Effector memory CD8-positive, alpha-beta T cell (primary cell): ENCODE measurements at places on chromosomes 4 and X.

GRCh38 chrX:101676571-101676970 is 16.9 kb upstream of the ARMCX2 start:
- no peak overlapping the region for H3K27ac ChIP-seq
- H3K4me3 ChIP-seq: no peak overlapping the region
- H3K27me3 ChIP-seq: peaks cover 17% of the 10 kb centered on the region
- no peaks in the 10 kb centered on the region for H3K4me1 ChIP-seq

DNA sequence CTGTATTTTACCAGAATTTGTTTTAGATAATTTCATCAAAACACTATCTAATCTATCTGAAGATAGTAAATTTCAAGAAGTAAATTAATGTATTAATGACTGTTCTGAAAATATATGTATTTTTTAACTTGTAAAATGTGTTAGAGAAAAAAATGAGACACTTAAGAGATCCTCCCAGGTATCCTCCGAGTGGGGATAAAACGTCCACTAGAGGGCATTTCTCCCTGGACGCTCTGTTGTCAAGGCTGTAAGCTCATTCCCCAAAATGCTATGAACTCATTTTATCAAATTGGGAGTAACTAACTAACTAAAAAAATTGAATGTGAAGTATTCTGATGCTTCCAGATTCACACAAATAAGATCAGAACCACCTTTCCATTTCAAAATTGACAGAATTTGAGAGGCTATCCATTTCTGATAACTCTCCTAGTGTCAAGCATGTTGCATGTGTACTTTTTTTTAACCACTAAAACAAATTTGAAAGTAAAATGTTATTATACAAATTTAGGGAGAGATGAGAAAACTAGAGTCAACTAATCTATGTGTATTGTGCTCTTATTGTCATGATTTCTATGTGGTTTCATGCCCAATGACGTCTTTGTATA is 337.3 kb upstream of the HS3ST1 start:
- H3K27ac ChIP-seq: no peak overlapping the region
- no peak overlapping the region for H3K4me3 ChIP-seq
- H3K4me1 ChIP-seq: no peaks in the 10 kb centered on the region
- no peaks in the 10 kb centered on the region for H3K27me3 ChIP-seq

DNA sequence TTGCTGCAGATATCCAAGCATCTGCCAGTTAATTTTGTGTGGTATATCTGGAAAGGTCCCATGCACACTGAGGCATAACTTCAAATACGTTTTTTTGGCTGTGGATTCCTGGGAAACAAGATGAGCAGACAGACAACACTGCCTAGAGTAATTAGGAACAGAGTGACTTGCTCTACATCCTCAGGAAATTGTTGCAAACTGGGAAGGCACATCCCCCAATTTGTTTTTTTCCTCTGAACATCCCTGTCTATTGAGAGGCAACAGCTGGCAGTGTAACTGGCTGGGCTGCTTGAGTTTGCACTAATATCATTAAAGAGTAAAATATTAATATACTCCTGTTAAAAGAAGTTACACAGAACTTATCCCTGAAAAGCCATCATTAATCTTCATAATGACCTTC is 207.7 kb upstream of the SLIT2 start:
- no peak for DNase-seq
- H3K27ac ChIP-seq: no peak overlapping the region
- no peak overlapping the region for H3K4me3 ChIP-seq
- no peaks in the 10 kb centered on the region for H3K36me3 ChIP-seq
- no peaks in the 10 kb centered on the region for H3K4me1 ChIP-seq

DNA sequence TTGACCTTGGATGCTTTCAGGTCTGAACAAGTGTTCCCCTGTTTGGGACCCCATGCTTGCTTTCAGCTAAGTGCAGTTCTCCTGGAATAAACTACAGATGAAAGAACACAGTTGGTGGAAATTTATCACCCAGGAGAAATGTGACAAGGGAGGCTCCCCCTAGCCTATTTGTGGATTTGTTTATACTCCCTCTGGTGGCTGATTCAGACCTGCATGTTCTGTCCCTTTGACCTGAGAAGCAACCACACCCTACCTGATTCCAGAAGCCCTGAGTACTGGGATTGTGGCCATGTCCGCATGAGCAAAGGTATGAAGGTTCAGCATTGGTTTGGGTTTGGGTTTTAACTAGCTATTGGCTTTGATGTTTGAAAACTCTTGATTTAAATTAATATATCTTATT is 440.9 kb downstream of the MID1IP1 start:
- no peaks in the 10 kb centered on the region for H3K36me3 ChIP-seq
- no peak for DNase-seq
- peaks cover 7% of the 10 kb centered on the region for H3K27me3 ChIP-seq

DNA sequence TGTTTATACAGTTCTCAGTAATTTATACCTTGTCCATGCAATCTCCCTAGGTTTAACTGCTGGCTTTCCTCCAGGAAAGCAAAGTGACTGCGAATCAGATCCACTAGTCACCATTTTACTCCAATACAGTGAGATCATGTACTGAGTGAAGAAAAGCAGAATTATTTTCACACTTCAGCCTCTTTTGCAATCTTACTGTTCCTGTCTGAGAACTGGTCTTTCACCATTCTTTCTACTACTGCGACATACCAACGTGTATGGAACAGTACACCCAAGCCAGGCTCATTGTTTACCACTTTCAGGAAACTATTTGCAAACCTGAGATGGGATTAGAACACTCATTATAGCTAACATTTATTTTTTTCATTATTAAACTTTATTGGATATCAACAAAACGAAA is 8.0 kb upstream of the MSL3 start:
- DNase-seq: no peak
- no peaks in the 10 kb centered on the region for H3K4me1 ChIP-seq
- peaks cover 11% of the 10 kb centered on the region for H3K27me3 ChIP-seq
- H3K27ac ChIP-seq: no peak overlapping the region
- no peak overlapping the region for H3K4me3 ChIP-seq

DNA sequence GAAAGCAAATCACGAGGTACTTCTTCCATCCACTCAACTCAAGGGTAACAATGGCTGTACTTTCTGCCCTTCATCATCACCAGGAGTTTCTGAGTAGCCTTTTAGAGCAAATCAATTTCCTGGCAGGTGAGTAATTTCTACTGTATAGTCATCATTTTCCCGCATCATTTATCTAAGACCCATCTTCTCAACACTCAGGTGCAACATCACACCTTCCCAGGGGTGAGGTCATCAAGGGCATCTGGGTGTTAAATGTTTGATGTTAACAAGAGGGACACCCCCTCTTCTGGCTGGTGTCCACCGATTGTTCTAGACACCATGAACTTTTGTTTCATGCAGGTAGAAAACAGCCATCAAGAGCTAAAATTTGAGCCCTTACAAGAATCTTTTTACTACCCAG is 313.4 kb upstream of the MAGEB2 start:
- H3K27me3 ChIP-seq: no peaks in the 10 kb centered on the region
- DNase-seq: no peak
- H3K36me3 ChIP-seq: no peaks in the 10 kb centered on the region
- no peak overlapping the region for H3K4me3 ChIP-seq
- no peak overlapping the region for H3K27ac ChIP-seq

GRCh38 chr4:89056292-89056952 is 563 bp downstream of the FAM13A start:
- no peak for DNase-seq
- no peaks in the 10 kb centered on the region for H3K4me1 ChIP-seq
- H3K4me3 ChIP-seq: no peak overlapping the region
- H3K36me3 ChIP-seq: no peaks in the 10 kb centered on the region
- peaks cover 12% of the 10 kb centered on the region for H3K27me3 ChIP-seq

- no peak overlapping the region for H3K4me3 ChIP-seq
- no peak for DNase-seq
- H3K27me3 ChIP-seq: no peaks in the 10 kb centered on the region
- H3K27ac ChIP-seq: no peak overlapping the region
- H3K4me1 ChIP-seq: no peaks in the 10 kb centered on the region
These were observed 12.6 kb downstream of the SRD5A3 start for GRCh38 chr4:55358668-55359067.
